Smooth muscle cell of the umbilical artery (primary cell): ENCODE measurements at places on chromosomes 1 and 21. TPM values are rescaled to one million over a fixed set of nuclear protein-coding genes. Genes with fewer than 3 reads are reported as not detected.

NCAM2 gene
- total RNA-seq = 4.8 and 56.1 TPM in 2 replicates

GUCA2A gene
- not detected in 2 replicates for total RNA-seq

PCSK9 gene
- 0.89 and 2.4 TPM in 2 replicates for total RNA-seq

FAM43B gene
- total RNA-seq = 0.09 TPM in 1 of 2 replicates, not detected in the other

FCER1A gene
- not detected in 2 replicates for total RNA-seq

DARS2 gene
- 14.0 and 27.9 TPM in 2 replicates for total RNA-seq

GSTM3 gene
- 24.3 and 138 TPM in 2 replicates for total RNA-seq

CYYR1 gene
- total RNA-seq = 0.28 and 0.30 TPM in 2 replicates

GSTM5 gene
- 1.8 and 2.3 TPM in 2 replicates for total RNA-seq

DIRAS3 gene
- total RNA-seq = 58.2 and 78.9 TPM in 2 replicates

TTC24 gene
- total RNA-seq = not detected in 2 replicates

MPL gene
- total RNA-seq = not detected in 2 replicates

PDC gene
- total RNA-seq = under 0.01 TPM in 1 of 2 replicates, not detected in the other

IL10 gene
- not detected in 2 replicates for total RNA-seq

SNAPIN gene
- 36.3 and 51.4 TPM in 2 replicates for total RNA-seq

C1orf226 gene
- 0.59 and 0.83 TPM in 2 replicates for total RNA-seq

ADAM30 gene
- 0.05 TPM in 1 of 2 replicates, not detected in the other for total RNA-seq

SH2D2A gene
- 0.30 TPM in 1 of 2 replicates, not detected in the other for total RNA-seq

CELSR2 gene
- 3.0 and 4.5 TPM in 2 replicates for total RNA-seq

PSMB2 gene
- 14.8 and 30.8 TPM in 2 replicates for total RNA-seq

BLZF1 gene
- 40.4 and 48.6 TPM in 2 replicates for total RNA-seq

PRR9 gene
- 0.51 TPM in 1 of 2 replicates, not detected in the other for total RNA-seq

RAB3B gene
- total RNA-seq = 5.3 and 31.8 TPM in 2 replicates

TIE1 gene
- total RNA-seq = 1.2 and 9.2 TPM in 2 replicates

CFAP107 gene
- not detected in 2 replicates for total RNA-seq

RGS16 gene
- 0.14 and 0.30 TPM in 2 replicates for total RNA-seq

ANGEL2 gene
- 42.8 and 46.9 TPM in 2 replicates for total RNA-seq

GBP6 gene
- not detected in 2 replicates for total RNA-seq

AADACL4 gene
- not detected in 2 replicates for total RNA-seq

OR2L2 gene
- total RNA-seq = not detected in 2 replicates

ZBTB17 gene
- 37.4 and 37.5 TPM in 2 replicates for total RNA-seq

ADORA3 gene
- not detected in 2 replicates for total RNA-seq

IFNLR1 gene
- not detected in 2 replicates for total RNA-seq

OR2T35 gene
- total RNA-seq = not detected in 2 replicates

ETNK2 gene
- total RNA-seq = 0.60 and 1.5 TPM in 2 replicates
